NCI-H446 treated with DMSO at 0.1 percent for 48 hours (cell line): ENCODE measurements at places on chromosomes 6 and 20.
A peak's percentile ranks its signal among the peaks of the same experiment; 100 is the strongest.

DNA sequence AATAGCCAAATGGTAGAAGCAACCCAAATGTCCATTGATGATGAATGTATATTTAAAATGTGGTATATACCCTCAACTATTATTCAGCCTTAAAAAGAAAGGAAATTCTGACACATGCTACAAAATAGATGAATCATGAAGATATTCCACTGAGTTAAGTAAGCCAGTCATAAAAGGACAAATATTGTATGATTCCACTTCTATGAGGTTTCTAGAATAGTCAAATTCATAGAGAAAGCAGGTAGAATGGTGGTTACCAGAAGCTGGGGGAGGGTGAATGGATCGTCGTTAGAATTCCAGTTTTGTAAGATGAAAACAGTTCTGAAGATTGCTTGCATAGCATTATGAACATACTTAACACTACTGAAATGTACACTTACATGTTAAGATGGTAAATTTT is 214.3 kb upstream of the MYLIP start:
- DNase-seq: no peak

DNA sequence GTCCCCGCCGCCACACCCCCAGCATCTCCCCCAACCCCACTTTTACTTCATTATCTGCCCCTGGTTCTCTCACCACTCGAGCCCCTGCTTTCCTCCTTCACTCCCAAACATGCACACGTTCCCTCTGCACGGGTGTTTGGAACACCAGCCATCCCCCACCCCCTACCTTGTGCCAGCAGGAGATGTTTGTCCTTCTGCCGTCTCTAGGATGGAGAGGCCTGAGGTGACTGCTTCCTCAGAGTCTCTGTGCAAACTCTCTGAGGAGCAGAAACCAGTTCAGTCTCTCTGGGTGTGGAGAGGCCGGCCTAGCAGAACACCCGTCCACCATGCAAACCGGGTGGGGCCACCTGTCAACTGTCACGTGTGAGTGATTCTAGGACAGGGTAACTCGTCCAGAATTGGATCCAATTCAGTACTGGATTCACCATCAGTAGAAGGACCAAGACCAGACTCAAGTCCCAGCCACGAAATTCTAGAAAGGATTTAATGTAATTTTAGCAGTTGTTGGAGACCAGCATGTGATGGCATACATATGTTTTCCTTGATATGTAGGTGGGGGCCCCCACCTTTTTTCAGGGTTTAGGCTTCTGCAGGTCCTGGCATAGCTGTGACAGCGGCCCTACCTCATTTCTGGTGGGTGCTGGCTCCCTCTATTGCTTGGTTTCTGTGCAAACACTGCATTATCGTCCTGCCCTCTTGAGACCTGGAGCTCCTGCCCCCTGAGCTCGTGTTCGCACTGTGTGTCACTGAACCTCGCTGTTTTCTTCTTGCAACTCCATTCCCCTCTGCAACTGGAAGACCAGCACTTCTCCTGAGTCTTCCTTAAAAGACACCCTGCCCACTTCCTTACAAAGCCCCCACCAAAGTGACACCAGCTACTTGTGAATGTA is at the start of gene RAET1E:
RAET1E (minus strand) TSS at position 259 of the 890 bp plus-strand sequence. CDS start 7,212 bp downstream, outside the sequence.
- no peak for DNase-seq

- no peak for DNase-seq
Measured at GRCh38 chr6:157792671-157793070, 30.4 kb upstream of the SNX9 start.

GRCh38 chr20:26163890-26164289 is 467.2 kb upstream of the ZNF337 start:
- no peak for DNase-seq

- no peak for DNase-seq
Measured at GRCh38 chr6:14786455-14786854, 459.4 kb upstream of the JARID2 start.

DNA sequence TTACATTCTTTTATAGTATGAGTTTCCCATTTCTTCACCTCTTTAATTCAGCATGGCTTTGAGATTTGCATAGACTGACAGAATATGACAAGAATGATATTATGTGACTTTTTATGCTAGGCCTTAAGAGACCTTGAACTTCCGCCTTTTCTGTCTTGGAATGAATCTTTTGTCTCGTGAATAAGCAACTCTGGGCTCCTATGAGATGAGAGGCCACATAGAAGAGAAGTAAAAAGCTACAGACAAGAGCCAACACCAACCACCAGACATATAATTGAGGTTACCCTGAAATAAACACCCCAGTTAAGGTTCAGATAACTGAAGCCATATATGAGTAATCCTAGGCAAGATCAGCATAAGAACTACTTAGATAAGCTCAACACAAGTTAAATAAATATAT is 600.8 kb downstream of the MEI4 start:
- DNase-seq: no peak

DNA sequence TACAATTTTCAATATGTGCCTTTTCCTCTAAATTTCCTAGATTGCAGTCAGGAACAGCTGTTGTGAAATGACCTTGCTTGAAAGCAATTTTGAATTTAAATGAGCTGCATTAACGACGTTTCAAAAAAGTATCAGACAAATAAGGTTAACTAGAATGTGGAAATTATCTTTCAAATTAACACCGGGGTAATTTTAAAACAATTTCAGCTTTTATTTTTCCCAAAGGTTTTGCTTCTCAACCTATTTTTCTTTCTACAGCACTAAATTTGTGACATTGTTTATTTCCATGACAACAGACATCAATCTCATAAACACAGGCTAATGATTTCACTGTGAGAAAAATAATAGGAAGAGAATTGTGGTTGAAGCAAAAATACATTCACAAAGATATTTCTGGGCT is 38.5 kb downstream of the COL12A1 start:
- DNase-seq: no peak

GRCh38 chr6:40550202-40551101 is 36.7 kb downstream of the LRFN2 start:
- DNase-seq: no peak

- DNase-seq: no peak
Measured at GRCh38 chr6:89936177-89936576, 41.9 kb downstream of the GJA10 start.

GRCh38 chr6:88246654-88247053 is 80.5 kb upstream of the CNR1 start:
- DNase-seq: no peak

DNA sequence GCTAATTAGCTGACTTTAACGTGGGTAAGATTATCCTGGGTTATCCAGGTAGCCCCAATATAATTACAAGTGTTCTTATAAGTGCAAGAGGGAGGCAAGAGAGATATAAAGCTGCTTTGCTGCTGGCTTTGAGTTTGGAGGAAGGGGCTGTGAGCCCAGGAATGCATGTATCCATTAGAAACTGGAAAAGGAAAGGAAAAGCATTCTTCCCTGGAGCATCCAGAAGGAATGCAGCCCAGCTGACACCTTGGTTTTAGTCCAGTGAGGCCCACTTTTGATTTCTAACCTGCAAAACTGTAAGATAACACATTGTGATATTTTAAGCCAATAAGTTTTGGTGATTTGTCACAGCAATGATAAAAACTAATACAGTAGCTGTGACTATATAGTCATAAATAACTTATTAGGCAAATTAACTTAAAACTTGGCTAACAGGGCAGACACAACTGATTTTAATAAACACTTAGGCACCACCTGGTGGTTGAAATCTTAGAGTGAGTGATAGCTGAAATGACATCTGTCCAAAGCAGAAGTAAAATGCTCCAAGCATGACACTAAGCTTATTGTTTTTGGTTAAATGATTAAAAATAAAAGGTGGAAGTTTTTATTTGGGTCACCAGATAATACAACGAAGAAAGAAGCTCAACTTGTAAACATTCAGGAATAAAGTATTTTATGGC is 35.6 kb downstream of the ADGRF4 start:
- peak; percentile 18 for DNase-seq

DNA sequence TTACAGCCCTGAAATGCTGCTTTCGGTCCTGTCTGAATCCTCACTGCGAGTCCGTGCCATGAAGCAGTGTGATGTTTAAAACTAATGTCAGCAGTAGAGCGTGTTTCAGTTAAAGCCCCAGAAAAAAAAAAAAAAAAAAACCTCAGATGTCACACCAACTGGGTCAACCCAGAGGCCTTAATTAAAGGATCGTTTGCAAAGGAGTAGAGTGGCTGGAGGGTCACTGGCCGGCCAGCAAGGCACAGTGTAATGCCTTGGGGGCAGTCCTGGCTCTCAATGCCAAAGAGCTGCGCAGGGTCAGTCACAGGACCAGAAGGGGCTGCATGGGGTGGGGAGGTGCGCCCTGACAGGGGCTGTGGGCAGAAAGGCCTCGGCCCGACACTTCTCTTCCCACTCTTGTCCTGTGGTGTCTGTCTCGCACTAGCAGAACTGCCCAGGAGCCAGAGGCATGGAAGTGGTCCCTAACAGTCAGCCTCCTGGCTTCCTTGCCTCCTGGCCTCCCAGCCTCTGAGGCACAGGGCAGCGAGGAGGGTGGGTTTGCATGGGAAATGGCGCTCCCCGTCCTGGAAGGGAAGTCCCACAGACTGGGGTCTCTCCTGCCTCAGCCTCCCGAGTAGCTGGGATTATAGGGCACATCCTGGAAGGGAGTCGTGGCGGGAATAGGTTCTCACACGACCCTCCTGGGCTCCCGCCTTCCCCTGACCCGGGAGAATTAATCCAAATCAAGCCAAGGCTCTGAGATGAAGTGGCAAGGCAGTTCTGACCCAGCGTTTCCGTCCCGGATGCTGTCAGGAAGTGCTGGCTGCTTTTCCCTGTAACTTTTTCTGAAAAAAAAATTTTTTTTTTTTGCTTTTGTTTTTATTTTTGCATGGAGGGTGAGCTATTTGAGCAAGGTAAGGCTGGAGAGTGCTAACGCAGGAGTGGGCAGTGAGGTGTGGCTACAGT is 53.7 kb upstream of the MPC1 start:
- DNase-seq: no peak

DNA sequence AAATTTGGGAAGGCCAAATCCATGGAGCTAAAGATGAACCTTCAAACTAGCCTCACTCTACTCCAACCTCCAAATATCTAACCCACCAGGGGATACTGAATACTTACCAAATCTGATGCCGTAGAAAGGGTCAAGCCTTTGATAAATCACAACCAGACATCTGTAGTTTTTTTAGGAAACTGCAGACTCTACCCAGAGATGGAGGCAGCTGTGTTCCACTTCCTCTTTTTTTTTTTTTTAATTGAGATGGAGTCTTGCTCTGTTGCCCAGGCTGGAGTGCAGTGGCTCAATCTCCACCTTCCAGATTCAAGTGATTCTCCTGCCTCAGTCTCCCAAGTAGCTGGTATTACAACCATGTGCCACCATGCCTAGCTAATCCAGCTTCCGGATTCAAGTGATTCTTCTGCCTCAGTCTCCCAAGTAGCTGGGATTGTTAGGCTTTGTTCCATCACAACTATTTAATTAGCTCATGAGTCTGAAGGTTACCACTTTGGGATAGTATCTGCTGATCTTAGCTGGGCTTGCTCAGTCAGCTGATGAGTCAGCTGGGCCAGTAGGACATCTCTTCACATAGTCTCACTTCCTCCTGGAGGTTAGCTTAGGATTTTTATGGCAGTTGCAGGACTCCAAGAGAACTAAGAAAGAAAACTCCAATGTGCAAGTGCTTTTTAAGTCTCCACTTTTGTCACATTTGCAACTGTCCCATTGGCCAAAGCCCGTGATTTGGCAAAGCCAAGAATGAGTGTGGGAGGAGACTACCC is 13.3 kb downstream of the FRK start:
- DNase-seq: no peak

DNA sequence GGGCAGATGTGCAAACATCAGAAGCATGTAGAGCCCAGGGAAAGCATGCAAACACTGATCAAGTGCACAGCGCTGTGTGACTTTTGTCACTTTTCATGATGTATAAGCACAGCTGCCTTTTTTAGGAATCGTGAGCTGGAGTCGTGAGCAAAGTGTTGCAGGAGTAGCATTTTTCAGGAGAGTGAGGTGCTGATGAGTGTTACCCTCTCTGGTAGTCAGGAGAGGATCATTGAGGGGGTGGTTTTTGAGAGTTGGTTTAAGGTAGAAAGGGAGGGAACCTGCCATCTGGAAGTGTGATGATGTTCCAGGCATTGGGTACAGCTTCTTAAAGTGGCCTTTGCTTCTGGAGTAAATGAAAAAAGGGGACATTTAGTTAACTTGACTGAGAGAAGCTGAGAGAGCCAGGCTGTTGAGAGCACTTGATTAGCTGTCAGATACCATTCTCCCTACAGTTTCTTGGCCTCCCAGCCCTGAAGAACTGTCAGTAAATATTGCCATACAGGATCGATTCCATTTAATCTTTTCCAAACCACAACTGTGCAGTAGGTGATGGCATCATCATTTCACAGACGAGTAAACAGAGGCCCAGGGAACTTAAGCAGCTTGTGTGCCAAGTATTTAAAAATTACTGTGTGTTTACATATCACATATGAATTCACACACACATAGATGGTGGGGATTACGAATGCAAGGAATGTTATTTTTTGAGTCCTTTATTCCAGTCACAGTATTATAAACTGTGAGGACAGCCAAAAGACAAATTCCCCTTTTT is 28.9 kb downstream of the TPD52L1 start:
- DNase-seq: no peak

- DNase-seq: no peak
Measured at GRCh38 chr6:152727507-152727906, 23.1 kb upstream of the VIP start.

- DNase-seq: no peak
Measured at GRCh38 chr20:21028921-21029320, 77.2 kb downstream of the LINC00237 start.

- no peak for DNase-seq
Measured at GRCh38 chr6:69918813-69919475, 52.6 kb downstream of the COL19A1 start.

DNA sequence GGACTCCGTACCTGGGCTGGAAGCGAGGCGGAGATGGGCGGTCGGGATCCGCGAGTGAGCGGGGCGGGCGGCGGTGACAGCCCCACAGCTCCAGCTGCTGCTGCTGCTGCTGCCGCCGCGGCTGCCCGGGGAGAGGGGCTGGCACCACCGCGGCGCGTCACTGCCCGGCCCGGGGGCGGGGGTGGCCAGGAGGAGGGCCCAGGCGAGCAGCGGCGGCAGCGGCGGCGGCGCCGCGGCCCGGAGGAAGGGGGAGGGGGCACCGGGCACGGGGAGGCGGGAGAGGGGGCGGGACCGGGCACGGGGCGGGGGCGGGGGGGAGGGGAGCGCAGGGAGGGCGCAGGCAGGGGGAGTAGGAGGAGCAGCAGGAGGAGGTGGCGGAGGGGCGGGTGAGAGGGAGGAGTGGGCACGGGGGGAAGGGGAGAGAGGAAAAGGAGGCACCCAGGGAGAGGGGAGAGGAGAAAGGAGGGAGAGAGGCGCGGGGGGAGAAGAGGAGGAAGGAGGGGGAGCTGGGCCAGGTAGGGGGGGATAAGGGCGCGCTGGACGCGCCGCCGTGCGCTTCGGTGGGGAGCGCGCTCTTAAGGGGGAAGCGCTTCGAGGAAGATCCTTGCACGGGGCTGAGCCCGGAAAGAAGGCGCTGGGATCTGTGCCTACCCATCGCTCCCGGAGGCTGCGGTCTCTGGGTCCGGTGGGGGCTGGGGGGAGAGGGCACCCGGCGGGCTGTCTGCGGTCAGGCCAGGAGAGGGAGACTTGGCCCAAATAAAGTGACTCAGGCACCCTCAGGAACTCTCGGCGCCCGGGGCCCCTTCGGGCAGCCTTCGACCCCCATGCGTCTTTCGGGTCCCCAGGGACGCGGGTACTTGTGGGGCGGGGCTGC is 101.5 kb downstream of the NOL4L start:
- no peak for DNase-seq
